ENCODE measurements at places on chromosomes 1 and 21.

DNA sequence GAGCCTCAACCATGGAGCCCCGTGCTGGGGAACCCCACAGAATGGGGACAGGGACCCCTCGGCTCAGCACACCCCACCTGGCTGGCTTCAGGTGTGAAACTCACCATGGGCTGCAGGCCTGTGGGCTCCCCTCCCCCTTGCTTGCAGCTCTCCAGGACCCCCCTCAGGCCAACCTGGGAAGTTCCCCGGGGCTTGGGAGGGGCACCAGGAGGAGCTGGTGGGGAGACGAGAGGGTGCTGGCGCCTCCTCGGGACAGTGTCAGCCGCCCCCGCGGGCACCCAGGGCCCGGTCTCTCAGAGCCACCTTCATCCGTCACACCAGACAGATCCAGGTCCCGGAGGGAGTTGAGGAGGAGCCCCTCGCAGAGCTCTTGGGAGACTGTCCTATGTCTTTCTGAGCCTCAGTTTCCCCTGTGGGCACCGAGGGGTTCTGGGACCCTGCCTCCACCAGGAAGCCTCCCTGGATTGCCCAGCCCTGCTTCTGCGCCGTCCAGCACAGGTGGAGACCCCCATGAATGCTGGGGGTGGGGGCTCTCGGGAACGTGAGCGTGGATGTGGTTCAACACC lies 657 bp upstream of the TNFRSF18 start:
- DNase-seq, result no peak

- DNase-seq, result no peak
Observed at GRCh38 chr1:66690666-66691381, 61.4 kb upstream of the DYNLT5 start.

GRCh38 chr1:44723064-44723463 lies 7.9 kb downstream of the RNU5D-1 start:
- no peak for DNase-seq

DNA sequence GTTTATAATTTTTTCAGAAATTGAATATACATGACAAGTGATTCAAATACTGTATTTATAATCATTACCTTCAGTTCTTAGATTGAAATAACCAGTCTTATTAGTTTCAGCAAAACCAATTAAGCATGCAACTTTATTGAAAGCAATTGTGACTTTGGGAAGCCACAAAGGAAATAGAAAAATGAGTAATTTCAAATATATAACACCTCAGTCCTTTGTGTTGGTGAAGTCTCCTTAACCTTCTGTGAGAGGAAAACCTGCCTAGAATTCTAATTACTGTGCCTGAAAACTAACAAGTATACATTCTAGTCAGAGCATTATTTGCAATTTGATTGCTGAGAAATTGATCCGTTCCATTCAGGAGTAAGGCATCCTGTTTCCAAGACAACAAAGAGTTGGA lies 95.8 kb downstream of the S1PR1 start:
- DNase-seq, result no peak

- no peak for DNase-seq
Observed at GRCh38 chr1:38094711-38095290, 48.2 kb upstream of the POU3F1 start.

GRCh38 chr1:11414926-11415538 lies 63.9 kb upstream of the DISP3 start:
- no peak for DNase-seq

GRCh38 chr1:38076038-38076437 lies 29.4 kb upstream of the POU3F1 start:
- DNase-seq, result no peak

DNA sequence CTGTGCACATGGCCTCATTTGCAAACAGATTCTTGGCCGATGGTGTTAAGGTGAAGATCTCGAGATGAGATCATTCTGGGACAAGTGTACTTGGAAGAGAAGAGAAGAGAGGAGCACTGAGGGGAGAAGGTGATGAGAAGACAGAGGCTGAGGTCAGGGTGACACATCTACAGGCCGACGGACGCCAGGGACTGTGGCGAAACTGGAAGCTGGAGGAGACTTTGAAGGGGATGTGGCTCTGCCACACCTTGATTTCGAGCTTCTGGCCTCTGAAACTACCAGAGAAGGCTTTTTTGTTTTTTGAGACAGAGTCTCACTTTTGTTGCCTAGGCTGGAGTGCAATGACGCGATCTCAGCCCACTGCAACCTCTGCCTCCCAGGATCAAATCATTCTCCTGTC lies 137.5 kb upstream of the TMEM51 start:
- no peak for DNase-seq

DNA sequence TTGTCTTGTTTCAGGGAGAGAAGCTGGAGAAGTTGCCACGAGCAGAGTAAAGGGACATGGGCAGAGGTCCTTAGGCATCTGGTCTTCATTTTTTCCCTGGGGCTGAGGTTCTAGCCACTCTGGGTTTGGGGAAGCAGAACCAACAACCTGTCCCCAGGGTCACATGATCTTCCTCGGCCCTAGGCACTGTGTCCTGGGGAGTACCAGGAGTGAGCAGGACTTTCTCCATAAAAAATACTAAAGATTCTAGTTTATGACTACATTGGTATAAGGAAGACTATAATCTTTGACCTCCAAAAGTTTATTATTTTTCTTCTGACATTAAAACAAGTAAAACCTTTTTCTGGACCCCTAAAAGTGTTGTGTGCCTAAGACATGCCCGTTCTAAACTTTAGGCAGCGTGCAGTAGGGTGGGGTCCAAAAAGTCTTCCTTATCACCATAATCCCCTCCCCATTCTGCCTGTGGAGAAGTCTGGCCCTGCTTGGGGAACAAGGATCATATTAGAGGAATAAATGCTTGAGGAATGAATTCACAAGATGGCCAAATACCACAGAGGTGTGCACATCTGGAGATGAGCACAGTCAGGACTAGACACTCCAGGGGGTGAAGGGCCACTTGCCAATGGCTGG lies 19.3 kb upstream of the IGSF3 start:
- no peak for DNase-seq

- no peak for DNase-seq
Observed at GRCh38 chr1:16300436-16300835, 51.8 kb downstream of the FBXO42 start.

DNA sequence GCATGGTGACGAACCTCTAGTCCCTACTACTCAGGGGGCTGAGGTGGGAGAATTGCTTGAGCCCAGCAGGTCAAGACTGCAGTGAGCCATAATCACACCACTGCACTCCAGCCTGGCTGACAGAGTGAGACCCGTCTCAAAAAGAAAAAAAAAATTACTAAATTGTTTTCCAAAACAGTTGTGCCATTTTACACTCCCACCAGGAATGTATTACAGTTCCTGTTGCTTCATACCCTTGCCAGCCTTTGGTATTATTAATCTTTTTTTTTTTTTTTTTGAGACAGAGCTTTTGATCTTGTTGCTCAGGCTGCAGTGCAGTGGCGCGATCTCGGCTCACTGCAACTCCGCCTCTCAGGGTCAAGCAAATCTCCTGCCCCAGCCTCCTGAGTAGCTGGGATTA lies 55.9 kb downstream of the RPS6KA1 start:
- no peak for DNase-seq

DNA sequence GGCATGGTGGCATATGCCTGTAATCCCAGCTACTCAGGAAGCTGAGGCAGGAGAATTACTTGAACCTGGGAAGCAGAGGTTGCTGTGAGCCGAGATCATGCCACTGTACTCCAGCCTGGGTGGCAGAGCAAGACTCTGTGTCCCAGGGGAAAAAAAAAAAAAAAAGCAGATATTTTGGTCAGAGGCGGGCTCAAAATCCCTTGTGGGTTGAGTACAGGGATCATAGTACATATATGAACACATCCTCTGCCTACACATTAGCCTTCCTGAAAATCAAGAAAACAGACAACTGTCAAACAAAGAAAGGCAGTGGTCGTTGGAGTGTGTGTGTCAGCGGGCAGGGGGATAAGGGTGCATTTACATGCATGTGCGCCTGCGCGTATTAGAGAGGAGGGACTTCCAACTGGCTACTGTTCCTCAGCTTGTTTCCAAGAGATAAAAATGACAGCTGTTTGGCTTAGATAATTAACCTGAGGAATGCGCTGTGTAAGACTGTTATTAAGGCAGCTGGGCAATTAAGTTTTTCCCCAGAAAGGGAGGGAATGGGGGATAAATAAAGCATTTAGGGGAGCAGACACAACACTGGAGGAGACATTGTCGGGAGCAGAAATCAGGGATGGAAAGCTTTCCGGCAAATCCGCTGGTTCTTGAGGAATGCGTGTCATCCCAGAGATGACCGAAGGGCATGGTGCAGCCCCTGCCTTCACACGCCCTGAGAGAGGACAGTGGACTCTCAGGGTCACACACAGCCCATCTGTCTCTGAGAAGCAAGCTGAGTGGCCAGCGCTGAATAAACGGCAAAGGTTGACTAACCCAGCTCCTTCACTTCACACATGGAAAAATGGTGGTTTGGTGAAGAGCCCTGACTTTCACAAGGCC lies 6.4 kb downstream of the LAMB3 start:
- DNase-seq, result no peak

- no peak for DNase-seq
Observed at GRCh38 chr1:72086394-72086793, 195.9 kb downstream of the NEGR1 start.

GRCh38 chr1:32893198-32894018 lies 7.1 kb downstream of the HPCA start:
- DNase-seq, result no peak

- DNase-seq, result no peak
Observed at GRCh38 chr1:196661345-196661744, 9.5 kb downstream of the CFH start.

DNA sequence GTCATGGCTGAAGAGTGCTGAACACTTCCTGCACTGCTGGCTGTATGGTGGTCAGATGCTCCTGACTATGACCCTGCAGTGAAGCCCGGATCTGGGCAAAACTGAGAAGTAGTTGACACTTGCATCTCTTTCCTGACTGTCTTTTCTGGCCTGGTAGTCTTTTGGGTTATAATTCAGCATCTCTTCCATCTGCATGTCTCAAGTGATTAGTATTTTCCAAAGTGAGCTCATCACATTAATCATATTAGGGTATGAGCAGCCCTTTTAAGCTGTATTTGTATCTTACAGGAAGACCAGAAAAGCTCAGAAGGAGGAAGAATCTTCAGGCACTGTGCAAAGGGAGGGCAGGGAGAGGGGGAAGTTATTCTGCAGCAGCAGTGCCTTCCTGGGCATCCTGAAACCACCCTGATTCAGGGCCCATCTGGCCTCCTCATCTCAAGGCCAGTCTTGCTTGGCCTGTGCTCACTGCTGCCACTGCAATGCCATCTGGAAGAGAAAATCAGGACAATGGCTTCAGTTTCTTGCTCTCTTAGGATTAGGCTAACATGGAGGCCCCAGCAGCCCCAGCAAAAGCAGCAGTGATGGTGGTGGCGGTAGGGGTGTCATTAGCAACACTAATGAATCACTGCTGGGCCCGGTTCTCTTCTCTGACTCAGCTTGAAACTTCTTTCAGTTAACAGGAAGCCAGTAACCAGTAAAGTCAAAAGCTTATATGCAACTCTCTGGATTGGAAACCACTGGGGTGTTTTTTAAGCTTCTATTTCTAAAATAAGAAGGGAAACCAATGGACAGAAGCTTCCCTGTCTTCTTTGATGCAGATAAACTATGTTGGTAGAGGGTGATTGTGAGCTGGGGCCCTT lies 63.3 kb upstream of the WDR26 start:
- peak; percentile 84 for DNase-seq

DNA sequence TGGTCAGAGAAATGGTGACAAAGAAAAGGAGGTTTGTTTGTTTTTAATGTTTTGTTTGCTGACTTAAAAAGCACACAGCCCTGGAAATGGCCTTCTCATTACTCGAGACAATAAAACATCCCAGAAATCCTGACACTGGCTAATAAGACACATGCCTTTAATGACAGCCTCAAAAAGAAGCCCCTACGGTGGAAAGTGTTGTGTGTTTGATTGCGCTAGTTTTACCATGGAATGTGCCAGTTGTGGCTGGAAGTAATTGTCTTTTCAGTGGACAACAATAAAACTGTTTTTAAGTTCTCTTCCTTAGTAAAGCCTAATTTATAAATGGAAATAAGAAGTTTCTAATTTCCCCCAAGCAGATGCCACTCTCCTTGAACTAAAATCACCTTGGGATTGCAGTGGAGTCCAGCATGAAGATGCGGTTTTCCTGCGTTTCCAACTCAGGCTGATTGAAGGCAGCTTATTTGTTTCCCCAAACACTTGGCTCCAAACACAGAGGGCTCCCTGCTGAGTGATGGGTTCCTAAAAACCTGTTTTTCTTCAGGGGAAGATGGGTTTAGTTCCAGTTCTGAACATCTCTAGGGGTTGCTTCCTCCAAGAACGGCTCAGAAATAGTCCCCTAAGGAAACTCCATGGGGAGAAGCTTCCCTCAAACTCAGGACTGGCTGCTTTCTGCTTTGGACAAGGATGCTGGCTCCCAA lies 54.3 kb downstream of the CD247 start:
- no peak for DNase-seq

DNA sequence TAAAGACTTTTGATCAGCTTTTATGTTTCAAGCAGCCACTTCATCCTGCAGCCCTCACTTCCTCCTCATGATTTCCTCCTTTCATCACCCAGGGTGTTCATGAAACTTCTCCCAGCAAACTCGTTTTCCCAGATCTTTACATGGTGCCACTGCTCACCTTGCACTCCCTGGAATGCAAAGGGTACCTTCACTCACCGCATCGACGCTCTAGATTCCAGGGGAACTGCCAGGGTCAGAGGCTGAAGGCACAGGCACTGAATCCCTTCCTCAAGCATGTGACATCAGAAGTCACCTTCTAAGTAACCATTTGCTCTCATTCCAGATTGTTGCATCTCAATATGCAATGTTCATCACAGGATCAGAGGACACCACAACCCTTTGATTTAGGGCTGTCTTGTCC lies 82.8 kb downstream of the PRKAB2 start:
- no peak for DNase-seq

All from GM13977 (cell line).